IMR-90 (cell line): ENCODE measurements at places on chromosomes 12 and 14. TPM values are rescaled to one million over a fixed set of nuclear protein-coding genes. Genes with fewer than 3 reads are reported as not detected.
A peak's percentile ranks its signal among the peaks of the same experiment; 100 is the strongest.

The SPIC gene
- not detected in 2 replicates for total RNA-seq

The PRORP gene
- total RNA-seq: 41.1 and 50.5 TPM in 2 replicates

The ZNF268 gene
- 31.1 and 54.5 TPM in 2 replicates for total RNA-seq

The ZC2HC1C gene
- total RNA-seq: 0.28 and 0.54 TPM in 2 replicates

The ING4 gene
- 22.0 and 25.3 TPM in 2 replicates for total RNA-seq

GRCh38 chr14:26930576-26930975 lies 332.7 kb upstream of the NOVA1 start:
- no peak overlapping the region for H3K4me3 ChIP-seq
- no peak for DNase-seq
- no peak overlapping the region for H3K27ac ChIP-seq
- no peaks in the 10 kb centered on the region for H3K36me3 ChIP-seq

GRCh38 chr14:81453166-81453766 lies 53.1 kb upstream of the STON2 start:
- H3K4me1 ChIP-seq: no peaks in the 10 kb centered on the region
- no peaks in the 10 kb centered on the region for H3K36me3 ChIP-seq
- DNase-seq: peak; percentile 43
- H3K4me3 ChIP-seq: no peak overlapping the region
- H3K27me3 ChIP-seq: peaks cover 9% of the 10 kb centered on the region

- H3K4me3 ChIP-seq: no peak overlapping the region
- H3K27me3 ChIP-seq: no peaks in the 10 kb centered on the region
- H3K4me1 ChIP-seq: no peaks in the 10 kb centered on the region
- peak; percentile 47 for DNase-seq
Measured at GRCh38 chr12:112839386-112839972, 47.9 kb downstream of the RPH3A start.

DNA sequence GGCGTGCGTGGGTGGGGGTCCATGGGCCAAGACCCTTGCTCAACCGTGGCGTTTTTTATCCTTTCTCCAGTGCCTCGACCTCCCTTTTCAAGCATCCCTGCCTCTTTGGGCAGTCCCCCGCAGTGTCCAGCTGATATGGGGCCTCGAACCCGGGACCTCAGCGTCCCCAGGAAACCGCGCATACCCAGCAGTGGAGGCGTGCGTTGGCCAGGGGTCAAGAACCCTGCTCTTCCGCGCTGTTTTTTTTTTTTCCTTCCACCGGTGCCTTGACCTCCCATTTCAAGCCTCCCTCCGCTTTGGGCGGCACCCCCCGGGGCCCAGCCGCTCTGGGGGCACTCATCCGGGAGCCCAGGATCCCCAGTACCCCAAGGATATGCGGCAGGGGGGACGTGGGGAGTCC lies 325.8 kb downstream of the ALG10 start:
- H3K36me3 ChIP-seq: no peaks in the 10 kb centered on the region
- DNase-seq: no peak
- H3K27me3 ChIP-seq: no peaks in the 10 kb centered on the region
- no peaks in the 10 kb centered on the region for H3K4me1 ChIP-seq
- no peak overlapping the region for H3K4me3 ChIP-seq

DNA sequence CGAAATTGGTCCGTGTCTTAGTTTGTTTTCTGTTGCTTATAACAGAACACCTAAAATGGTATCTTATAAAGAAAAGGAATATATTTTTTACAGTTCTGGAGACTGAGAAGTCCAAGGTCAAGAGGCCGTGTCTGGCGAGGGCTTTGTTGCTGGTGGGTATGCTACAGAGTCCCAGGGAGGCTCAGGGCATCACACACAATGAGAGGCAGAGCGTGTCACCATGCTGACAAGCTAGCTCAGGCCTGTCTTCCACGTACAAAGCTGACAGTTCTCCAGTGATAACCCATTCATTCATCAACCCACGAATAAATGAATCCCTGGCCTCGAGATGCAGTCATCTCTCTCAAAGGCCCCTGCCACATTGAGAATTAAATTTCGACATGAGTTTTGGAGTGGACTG lies 56.7 kb upstream of the AEBP2 start:
- no peak overlapping the region for H3K4me3 ChIP-seq
- H3K27me3 ChIP-seq: no peaks in the 10 kb centered on the region
- no peak for DNase-seq
- peak overlapping the region; percentile 11; the same call in 1 of the 2 replicates for H3K27ac ChIP-seq
- H3K4me1 ChIP-seq: peaks cover 7% of the 10 kb centered on the region

DNA sequence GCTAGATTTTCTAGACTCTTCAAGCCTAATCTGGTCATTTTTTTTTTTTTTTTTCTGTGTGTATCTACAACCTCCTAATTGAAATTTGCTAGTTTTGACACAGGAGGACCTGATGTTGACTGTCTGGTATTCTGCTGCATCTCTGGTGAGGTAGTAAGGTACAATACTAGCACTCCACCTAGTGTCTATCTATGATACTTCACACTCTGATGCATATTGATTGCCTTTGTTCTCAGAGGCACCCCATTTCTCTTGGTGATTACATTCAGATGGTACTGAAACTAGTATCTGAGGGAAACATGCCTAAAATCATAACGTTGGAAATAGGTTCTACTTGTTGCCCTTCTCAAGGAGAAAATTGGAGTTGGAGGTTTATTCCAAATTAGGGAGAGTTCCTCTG lies 930.5 kb upstream of the NOVA1 start:
- H3K4me3 ChIP-seq: no peak overlapping the region
- H3K36me3 ChIP-seq: no peaks in the 10 kb centered on the region
- DNase-seq: no peak
- no peaks in the 10 kb centered on the region for H3K27me3 ChIP-seq

DNA sequence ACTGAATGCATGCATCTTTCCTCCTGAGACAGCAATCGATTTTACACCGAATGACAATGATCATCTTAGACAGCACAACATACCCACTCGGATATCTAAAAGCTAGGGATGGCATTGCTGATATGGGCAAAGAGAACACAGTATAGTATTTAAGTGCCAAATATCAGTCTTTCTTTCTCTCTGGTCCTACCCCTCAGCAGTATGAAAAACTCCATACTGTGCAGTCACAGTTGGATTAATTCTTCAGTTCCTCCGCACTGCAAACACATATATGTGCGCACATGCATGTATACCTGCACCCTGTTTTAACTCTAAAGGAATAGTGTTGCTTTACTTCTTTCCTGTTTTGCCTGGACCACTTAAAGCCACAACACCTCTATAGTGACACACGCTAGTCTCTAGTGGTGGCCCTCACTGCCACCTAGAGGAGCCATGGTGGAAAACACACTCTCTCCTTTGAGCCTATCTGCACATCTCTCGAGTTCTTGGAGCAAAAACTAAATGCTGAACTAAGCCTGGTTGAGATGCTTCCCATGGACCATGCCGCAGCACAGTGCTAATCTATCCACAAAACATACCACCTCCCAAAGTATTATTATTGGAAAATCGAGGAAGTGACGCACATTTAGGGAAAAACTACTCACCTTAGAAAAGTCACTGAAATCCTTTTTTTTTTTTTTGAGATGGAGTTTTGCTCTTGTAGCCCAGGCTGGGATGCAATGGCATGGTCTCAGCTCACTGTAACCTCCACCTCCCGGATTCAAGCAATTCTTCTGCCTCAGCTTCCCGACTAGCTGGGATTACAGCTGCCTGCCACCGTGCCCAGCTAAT lies 11.9 kb downstream of the TMEM52B start:
- H3K4me3 ChIP-seq: no peak overlapping the region
- peak; percentile 77 for DNase-seq
- H3K4me1 ChIP-seq: peaks cover 12% of the 10 kb centered on the region

DNA sequence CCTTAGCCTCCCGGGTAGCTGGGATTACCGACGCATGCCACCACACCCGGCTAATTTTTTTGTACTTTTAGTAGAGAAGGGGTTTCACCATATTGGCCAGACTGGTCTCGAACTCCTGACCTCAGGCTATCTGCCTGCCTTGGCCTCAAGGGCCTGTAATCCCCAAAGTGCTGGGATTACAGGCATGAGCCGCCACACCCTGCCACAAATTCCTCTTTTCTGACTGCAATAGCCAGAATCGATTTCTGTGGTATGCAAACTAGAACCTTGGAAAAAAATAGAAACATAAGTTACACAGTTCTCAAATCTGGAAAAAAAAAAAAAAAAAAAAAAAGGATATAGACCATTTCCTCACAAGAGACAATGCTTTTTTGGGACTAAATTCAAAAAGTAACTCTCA lies 184.6 kb upstream of the EGLN3 start:
- no peak overlapping the region for H3K4me3 ChIP-seq
- no peak overlapping the region for H3K27ac ChIP-seq
- H3K36me3 ChIP-seq: no peaks in the 10 kb centered on the region
- DNase-seq: no peak
- no peaks in the 10 kb centered on the region for H3K4me1 ChIP-seq
- H3K27me3 ChIP-seq: peaks cover 3% of the 10 kb centered on the region; the same call in 1 of the 2 replicates
